Stimulated activated naive CD8-positive, alpha-beta T cell treated with anti-CD3 and anti-CD28 coated beads, Interleukin-15, Interleukin-2, amounts not matched to agents 100 U/mL and 50 U/mL, for 24 hours (primary cell): ENCODE measurements at places on chromosomes 1 and 21.

DNA sequence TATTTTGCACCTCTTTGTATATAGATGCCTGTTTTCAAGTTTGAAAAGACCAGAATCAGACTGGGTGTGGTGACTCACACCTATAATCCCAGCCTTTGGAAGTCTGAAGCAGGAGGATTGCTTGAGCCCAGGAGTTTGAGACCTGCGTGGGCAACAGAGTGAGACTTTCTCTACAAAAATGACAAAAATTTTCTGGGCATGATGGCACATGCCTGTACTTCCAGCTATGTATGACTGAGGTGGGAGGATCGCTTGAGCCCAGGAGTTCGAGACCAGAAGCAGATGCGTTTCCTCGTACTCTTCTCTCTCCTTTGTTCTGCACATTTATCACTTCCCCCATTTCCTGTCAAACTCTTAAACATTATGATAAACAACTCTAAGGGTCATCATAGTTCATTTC is 310.0 kb upstream of the SNX7 start:
- no peak for DNase-seq

- no peak for DNase-seq
Measured at GRCh38 chr1:170305777-170306512, 160.2 kb downstream of the NTMT2 start.

DNA sequence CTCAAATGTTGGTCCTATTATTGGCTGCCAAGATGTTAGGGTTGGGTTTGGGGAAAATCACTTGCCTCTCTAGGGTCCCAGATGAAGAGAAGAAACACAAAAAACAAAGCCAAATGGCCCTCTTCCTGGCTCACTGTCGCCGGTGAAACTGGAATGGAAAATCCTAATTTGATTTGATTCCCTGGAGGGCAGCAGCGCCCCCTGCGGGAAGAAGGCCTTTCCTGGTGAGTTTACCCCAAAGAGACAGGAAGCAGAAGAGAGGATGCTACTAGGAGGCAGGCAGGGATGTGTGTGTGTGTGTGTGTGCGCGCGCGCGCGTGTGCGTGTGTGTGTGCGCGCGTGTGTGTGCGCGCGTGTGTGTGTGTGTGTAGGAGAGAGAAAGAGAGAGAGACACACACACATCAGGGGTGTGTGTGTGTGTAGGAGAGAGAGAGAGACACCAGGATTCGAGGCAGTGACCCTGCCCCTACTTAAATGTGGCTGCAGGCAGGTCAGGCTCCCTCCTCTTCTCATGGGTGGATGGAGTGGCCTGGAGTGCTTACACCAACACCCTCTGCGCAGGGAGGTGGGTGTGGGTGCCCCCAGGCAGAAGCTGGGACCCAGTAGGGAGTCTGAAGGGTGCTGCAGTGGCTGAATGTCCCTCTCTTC is 3.1 kb upstream of the SELENON start:
- peak; percentile 94 for DNase-seq

GRCh38 chr1:116321766-116322175 is 51.3 kb upstream of the ATP1A1 start:
- no peak for DNase-seq

DNA sequence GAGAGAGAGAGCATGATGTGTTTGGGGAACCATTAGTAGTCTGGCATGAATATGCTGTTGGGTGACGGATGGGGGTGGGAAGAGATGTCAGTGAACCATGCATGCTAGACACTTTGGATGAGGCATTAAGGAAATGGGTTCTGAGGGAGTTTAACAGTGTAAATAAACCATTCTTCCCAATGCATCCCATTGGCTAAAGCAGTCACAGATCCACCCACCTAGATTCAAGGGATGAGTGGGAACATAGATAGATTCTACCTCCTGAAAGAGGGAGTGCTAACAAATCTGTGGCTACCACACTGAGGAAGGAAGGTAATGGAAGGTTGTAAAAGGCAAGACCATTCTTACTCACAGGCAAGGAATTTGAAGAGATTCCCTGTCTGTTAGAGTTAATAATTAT is 129.8 kb upstream of the CACNA1E start:
- DNase-seq, result no peak

DNA sequence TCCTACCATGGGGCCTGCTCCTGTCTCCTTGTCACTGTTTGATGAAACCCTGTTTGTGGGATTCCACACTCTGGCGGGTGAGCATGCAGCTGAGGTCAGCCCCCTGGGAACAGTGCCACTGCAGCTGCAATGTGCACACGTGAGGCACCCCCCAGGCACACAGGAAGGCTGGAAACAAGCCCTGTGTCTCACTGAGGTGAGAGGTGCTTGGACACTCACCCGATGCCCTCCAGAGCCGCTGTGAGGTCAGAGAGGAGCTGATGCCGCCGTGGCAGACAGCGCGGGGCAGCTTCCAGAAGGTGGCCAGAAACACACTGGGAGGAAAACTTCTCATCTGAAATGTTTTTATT is 49.7 kb downstream of the SLX9 start:
- no peak for DNase-seq

GRCh38 chr1:41545996-41546832 is 61.7 kb upstream of the EDN2 start:
- DNase-seq, result no peak

GRCh38 chr1:167522246-167522645 is 3.9 kb upstream of the CD247 start:
- DNase-seq, result no peak

DNA sequence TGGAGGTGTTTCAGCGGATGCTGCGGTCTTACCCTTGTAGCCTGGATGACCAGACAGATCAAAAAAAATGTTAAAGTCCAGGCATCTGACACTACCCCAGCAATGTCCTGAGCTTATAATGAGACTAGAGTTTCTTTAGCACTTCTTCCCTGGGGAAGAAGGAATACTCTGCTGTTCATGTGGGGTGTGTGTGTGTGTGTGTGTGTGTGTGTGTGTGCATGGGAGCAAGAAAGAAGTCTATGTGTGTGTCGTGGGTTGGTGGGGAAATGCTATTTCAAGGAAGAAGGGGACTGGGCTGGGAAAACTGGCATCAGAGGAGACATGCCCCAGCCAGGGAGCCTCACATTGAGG is 3.0 kb upstream of the RASSF5 start:
- no peak for DNase-seq
